ENCODE measurements at places on chromosomes 1 and 21.

- no peak for DNase-seq
Measured at GRCh38 chr1:153441238-153441755, 19.2 kb downstream of the S100A7 start.

GRCh38 chr1:38064197-38064903 lies 17.8 kb upstream of the POU3F1 start:
- DNase-seq, result no peak

- no peak for DNase-seq
Measured at GRCh38 chr1:204382714-204383083, 23.0 kb upstream of the PLEKHA6 start.

GRCh38 chr1:14929547-14930246 lies 223.8 kb upstream of the TMEM51 start:
- DNase-seq, result no peak

DNA sequence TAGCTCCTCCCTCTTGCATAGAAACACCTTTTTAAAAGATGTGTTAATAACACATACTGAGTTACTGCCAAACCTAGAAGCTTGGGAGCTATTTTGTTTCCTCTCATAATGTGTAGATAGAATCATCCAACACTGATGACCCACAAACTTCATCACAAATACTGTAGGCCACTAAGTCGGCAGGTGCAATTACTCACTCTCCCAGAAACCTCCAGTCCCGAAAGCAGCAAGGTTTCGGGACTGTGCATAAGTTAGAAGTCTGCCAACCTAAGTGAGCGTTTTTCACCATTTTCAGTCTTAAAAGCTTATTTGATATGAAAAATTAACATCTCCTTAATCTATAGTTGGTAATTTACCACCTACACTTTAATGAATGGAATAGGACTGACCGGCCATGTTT lies 32.0 kb downstream of the C1orf198 start:
- no peak for DNase-seq

DNA sequence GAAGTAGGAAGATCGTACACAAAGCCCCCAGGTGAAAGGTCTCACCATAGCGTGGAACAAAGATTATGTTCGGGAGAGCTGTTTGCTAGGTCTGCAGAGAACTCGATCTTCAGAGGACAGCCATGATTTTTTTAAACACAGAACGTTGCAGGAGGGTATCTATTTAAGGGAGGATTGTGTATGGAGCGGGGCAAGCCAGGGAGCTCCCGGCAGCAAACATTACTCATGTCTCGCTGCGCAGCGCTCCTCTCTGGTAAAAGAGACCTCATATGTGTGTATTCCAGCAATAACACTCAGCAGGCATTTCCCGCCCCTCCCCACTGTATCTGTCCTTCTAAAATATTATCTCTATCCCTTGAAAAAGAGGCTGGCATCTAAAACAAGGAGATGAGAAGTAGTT lies 2.7 kb downstream of the GLIS1 start:
- no peak for DNase-seq

DNA sequence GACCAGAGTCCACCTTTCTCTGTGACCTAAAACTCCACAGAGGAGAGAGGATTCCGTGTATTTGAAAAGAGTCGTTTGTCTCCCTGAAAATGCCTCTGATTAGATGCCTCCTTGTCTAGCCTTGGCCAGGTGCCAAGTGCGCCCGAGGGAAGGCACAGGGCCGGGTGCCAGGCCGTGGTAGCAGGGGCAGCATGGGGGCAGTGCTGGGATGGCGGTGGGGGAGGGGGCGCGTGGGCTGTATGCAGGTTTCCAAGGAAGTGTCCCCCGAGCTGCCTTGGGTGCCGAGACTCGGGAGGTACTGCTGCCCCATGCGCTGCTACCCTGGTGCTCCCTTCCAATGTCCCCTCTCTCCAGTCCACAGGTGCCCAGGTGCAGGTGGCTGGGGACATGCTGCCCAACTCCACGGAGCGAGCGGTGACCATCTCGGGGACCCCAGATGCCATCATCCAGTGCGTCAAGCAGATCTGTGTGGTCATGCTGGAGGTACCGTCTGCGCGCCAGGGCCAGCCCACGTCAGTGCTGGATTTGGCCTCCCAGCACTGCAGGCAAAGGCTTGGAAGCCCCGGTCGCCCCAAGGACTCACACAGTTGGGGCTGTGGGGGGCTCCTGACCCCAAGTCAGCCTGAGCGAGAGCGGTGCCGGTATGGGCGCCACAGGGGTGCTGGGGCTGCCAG lies 70.9 kb upstream of the COL6A1 start:
- no peak for DNase-seq

DNA sequence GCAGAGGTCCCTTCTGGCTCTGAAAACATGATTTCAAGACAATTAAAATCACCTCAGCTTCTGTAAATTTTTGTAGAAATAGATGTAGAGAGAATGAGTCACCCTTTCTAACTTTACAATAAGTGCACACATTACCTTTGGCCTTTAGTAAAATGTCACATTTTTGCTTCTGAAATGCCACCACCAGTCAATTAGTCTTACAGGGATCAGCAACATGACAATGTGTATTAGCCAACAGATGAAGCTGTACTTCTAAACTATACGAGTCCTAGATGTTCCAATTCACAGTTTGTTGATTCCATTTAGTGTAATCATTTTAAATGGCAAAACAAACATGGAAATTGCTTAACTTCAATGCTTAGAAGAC lies 23.1 kb downstream of the C21orf91 start:
- no peak for DNase-seq

- DNase-seq, result no peak
Measured at GRCh38 chr1:166544561-166544960, 294.7 kb upstream of the POGK start.

GRCh38 chr21:28455253-28455600 lies 537.5 kb downstream of the LTN1 start:
- DNase-seq, result peak; percentile 44

DNA sequence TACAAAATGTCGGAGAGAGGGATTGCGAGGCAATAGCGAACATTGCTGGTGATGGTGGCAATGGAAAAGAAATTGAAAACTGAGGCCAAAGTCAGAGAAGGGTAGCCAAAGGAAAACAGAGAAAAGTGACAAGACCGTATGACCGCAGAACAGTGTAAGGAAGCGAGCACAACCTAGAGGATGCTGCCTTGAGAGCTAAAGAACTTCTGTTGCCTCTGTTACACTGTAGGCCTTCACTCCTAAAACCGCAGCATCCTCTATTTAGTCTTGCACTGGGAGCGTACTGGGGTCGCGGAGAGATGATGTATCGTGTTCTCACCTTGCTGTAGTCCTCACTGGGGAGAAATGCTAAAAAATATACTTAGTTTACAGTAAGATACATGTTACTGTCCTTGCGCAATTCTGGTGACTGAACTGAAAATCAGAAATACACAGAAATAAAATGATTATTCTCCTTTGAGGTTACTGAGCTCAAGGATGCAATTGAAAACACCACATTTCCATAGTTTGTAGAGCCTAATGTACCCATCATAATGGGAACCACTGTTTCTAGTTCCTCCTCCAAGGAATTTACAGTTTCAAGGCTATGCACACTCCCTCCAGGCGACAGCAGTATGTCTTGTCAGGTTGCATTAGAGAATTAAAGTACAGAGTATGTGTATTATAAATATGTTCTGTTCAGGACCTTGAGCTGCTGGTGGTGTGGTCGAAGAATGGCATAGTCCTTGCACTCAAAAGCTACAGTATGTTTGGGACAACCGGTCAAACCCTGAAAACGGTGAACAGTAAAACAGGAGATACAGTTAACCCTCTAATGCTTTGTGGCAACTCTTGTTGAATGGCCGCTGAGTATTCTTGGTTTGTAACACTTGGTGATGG lies 1.3 kb downstream of the NEK7 start:
- no peak for DNase-seq

- DNase-seq, result peak; percentile 91
Measured at GRCh38 chr1:118963456-118964430, 24.4 kb downstream of the TBX15 start.

DNA sequence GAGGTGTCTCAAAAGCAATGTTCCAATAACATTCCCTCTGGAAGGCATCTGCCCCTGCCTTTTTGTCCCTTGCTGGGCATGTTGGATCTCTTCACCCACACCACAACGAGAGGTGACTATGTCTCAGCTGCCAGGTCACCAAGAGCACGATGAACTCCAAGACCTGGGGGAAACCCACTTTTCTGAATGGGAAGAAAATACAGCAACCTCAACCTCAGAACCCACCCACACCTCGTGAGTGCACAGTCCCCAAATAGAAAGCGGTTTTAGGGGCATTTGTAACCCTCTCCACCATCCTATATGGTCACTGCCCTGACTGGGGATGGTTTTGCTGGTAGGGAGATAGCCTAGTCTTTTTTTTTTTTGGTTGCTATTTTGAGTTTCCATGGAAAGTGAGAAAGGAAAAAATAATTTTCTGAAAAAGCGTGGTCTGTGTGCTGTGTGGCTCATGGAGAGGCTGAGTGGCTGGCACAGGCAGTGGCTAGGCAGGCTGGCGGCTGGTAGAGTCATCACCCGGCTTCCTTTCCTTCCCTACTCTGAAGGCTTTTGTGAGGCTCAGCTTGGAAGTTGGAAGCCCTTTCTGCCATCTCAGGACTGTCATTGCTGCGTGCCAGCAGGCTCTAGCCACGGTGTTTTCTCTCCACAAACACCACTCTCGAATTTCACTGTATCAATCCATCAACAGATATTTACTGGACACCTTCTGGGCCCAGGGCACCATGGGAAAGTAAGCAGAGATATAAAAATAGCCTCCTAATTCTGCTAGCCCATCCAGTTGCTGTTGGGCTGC lies 15.8 kb downstream of the TSPAN2 start:
- DNase-seq, result no peak

DNA sequence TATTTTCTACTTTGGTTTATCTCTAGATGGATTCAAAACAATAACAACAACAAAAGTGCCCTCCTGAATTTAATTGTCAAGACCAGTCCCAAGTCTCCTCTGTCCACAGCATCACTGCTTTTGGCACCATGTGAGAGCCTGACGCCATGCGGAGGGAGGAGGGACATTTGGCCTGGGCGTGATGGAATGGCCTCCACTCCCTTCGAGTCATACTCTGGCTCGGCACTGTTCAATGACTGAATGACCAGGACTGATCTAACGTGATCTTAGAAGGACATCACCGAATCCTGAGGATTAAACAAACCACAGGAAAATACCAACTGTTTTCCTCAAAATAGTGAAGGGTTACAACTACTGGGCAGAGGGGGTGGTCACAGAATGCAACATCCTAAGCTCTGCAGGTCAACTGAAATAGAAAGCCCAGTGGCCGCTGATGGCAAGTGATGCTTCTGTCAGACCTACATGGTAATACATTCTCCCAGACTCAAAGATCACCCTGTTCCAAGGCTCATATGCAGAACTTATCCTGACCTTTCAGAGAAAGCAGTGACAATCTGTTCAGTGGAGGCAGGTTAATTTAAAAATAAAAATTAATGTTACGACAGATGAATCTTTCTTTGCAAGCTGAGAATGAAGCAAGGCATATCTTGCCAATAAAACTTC lies 19.1 kb downstream of the SRSF4 start:
- DNase-seq, result no peak

DNA sequence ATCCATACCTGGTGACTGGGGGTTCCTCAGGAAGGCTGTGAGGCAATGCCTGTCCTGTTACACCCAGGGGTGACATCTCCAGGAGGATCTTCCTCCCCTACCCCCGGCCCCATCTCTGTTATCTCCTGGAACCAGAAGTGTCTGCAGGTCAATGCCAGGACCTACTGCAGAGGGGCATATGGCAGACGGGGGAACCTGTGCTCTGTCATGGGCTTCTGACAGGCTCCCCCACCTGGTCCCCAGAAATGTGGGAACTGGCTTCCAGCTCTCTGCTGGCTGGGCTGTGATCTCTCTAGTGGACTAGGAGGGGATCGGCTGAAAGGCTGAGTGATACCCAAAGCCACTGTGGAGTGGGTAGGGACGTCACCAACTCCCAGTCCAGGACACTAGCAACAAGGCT lies 21.0 kb downstream of the KCND3 start:
- DNase-seq, result no peak

DNA sequence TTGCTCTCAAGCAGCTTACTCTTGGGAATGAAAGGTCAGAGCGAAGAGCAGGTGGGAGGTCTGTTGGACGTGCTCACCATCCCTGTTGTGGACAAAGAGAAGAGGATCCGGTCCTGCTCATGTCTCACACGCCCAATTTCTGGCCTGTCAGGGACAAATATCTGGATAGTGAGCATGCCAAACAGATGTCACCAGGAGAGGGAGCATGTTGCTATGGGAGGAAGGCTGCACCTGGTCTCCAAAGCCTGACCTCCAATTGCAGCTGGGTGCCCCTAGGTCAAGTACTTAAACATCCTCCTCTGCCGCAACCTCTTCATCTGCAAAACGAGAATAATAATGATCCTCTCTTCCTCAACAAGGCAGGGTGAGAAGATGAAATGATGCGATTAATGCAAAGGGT lies 53.4 kb downstream of the DMRTA2 start:
- no peak for DNase-seq

DNA sequence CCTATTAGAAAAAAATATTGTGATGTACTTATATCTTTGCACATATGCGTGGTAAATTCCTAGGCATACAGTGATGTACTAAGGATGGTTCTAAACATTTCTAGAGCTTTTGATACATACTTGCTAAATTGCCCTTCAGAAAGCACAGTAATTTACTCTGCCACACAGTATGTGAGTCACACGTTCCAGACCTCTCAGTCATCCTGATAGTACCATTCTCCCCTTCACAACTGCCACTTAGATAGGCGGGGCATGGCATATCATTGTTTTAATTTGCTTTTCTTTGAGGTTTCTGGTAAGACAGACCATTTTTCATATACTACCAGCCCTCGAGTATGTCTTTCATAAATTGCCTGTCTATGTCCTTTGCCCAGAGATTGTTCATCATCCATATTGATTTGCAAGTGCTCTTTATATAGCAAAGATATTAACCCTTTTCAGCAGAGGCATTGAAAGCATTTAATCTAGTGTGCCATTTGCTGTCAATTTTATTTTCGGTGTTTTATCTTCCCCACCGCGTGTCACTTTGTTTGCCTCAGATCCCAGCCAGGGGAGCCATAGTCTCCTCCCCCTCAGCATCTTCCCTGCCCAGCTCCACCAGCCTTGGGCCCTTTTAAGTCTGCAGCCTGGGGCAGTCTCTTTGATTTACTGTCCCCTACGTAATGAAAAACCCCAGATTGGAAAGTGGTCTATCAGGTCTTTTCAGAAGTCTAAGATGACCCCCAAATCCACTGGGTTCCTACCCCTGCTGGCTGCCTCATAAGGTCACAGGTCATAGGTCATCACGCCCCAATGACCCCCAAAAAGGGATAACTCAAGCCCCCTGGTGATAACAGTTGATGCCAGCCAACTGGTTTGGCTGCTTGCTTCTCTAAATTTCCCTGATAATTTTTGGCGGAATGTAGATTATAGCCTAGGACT lies 11.8 kb upstream of the PAX7 start:
- no peak for DNase-seq

GRCh38 chr1:59071289-59071688 lies 225.6 kb upstream of the FGGY start:
- no peak for DNase-seq

- DNase-seq, result no peak
Measured at GRCh38 chr1:78250201-78250600, 204.4 kb downstream of the GIPC2 start.

DNA sequence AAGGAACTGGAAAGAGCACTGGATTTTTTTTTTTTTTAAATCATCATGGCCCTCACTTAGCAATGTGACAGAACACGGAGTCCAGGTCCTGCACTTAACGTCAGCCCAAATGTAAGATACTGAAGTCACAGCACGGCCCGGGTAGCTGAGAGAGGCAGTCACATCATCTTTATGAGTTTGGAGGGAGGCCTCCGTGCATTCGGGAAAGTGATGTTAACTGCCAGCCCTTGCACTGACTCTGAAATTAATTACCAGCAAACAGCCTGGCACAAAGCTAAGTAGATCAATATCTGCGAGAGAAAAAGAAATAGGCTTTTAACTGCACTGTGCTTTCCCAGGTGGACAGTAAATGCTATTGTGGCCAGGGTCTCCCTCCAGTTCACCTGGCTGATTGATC lies 109.5 kb upstream of the ADAR start:
- no peak for DNase-seq
